Endothelial cell of umbilical vein (primary cell): ENCODE measurements at places on chromosomes 4 and X. TPM values are rescaled to one million over a fixed set of nuclear protein-coding genes. Genes with fewer than 3 reads are reported as not detected.
A peak's percentile ranks its signal among the peaks of the same experiment; 100 is the strongest.

DNA sequence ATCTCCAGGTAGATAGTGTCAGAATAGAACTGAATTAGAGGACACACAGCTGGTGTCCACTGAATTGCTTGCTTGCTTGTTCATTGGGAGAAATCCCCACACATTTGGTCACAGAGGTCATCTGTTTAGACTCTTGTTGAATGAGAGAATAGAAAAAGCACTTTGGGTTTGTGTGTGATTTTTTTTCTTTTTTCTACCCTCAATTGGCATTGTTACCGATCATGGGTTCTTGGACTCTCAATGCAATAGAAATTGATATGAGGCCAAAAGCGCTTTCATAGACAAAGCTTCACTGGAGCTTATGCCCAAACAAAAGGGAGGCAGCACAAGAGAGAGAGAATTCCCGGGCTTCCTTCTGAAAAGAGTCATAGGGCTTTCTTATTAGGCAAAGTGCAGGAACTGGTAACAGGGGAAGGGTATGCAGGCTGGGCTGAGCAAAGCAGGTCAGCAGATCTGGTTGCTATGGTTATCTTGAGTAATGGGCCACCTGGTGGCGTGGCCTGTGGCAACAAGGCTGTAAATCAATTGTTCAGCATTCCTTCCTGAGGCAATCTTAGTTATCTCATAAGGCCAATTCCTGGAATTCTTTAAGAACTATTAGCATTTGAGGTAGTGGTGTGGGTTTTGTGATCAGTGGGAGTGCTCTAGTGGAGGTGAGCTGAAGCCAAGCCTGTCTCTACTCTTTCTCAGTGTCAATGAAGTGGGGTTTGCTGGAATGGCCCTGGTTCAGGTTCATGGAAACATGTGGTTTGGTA lies 5.3 kb upstream of the GPR82 start:
- H3K36me3 ChIP-seq: no peaks in the 10 kb centered on the region
- no peaks in the 10 kb centered on the region for H3K27me3 ChIP-seq
- H3K4me1 ChIP-seq: no peaks in the 10 kb centered on the region
- no peak overlapping the region for H3K27ac ChIP-seq

The ZCCHC18 gene
- 2.5 and 2.7 TPM in 2 replicates for polyA plus RNA-seq

The IDS gene
- polyA plus RNA-seq: 42.9 and 44.0 TPM in 2 replicates

GRCh38 chrX:21490341-21490740 lies 116.1 kb downstream of the CNKSR2 start:
- DNase-seq: no peak
- peaks cover 7% of the 10 kb centered on the region for H3K4me1 ChIP-seq
- H3K27me3 ChIP-seq: no peaks in the 10 kb centered on the region
- H3K4me3 ChIP-seq: no peak overlapping the region

DNA sequence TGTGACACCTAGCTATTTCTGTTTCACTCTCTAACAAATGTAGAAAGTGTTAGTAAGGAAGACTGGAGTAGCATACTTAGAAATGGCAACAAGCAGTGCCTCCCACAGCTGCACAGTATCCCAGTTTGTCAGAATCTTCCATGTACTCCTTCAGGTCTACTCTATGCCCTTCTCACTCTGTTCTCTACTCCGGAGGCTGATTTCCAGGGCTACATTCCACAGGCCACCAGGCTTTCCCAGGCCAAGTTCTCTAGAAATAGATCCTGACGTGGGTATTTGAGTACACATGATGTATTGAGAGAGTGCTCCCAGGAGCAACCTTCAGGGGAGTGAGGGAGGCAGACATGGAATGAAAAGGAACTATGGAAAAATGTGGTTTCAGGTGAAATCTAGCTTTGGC lies 177.3 kb upstream of the GK2 start:
- no peak overlapping the region for H3K4me3 ChIP-seq
- H3K36me3 ChIP-seq: no peaks in the 10 kb centered on the region
- H3K27ac ChIP-seq: no peak overlapping the region
- no peaks in the 10 kb centered on the region for H3K27me3 ChIP-seq
- DNase-seq: no peak

The NOX1 gene
- not detected in 2 replicates for polyA plus RNA-seq

DNA sequence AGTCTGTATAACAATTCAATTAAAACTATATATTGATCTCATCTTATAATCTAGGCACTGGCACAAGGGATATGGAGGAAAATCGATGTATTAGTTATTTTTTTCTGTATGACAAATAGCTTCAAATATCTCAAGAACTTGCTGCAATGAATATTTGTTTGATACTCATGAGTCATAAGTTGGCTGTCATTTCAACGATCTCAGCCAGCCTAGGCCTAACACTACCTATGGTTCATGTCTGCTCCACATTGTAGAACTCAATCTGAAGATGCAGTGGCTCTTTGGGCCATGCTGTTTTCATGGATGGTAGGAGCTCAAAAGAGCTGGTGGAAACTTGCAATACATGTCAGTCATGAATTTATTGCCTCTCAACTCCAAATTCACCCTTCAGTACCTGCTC lies 44.7 kb downstream of the MAGEB17 start:
- H3K27me3 ChIP-seq: no peaks in the 10 kb centered on the region
- H3K4me1 ChIP-seq: no peaks in the 10 kb centered on the region
- no peak overlapping the region for H3K4me3 ChIP-seq
- no peak for DNase-seq

GRCh38 chr4:6608758-6609414 lies 31.6 kb upstream of the MRFAP1 start:
- peaks cover 14% of the 10 kb centered on the region for H3K36me3 ChIP-seq
- no peak for DNase-seq
- no peak overlapping the region for H3K4me3 ChIP-seq
- H3K27ac ChIP-seq: no peak overlapping the region
- H3K27me3 ChIP-seq: no peaks in the 10 kb centered on the region

GRCh38 chr4:3700736-3701135 lies 65.4 kb upstream of the ADRA2C start:
- no peaks in the 10 kb centered on the region for H3K36me3 ChIP-seq
- no peak overlapping the region for H3K27ac ChIP-seq

- H3K27ac ChIP-seq: no peak overlapping the region
- H3K27me3 ChIP-seq: no peaks in the 10 kb centered on the region
- H3K4me3 ChIP-seq: no peak overlapping the region
Observed at GRCh38 chr4:15982842-15983524, 20.0 kb upstream of the FGFBP2 start.

- H3K27me3 ChIP-seq: no peaks in the 10 kb centered on the region
- DNase-seq: no peak
- H3K4me1 ChIP-seq: no peaks in the 10 kb centered on the region
- H3K36me3 ChIP-seq: no peaks in the 10 kb centered on the region
- no peak overlapping the region for H3K27ac ChIP-seq
Observed at GRCh38 chr4:174401471-174402130, 117.9 kb downstream of the CEP44 start.

- H3K36me3 ChIP-seq: no peaks in the 10 kb centered on the region
- no peak within 1 kb of the TSS for H3K4me3 ChIP-seq
- DNase-seq: no peak
- no peaks in the 10 kb centered on the region for H3K27me3 ChIP-seq
Observed at GRCh38 chr4:155903453-155903852, at the start of gene TDO2. Gene TDO2 (plus strand): TSS chr4:155903696. CDS start chr4:155903759, 63 bp downstream.

DNA sequence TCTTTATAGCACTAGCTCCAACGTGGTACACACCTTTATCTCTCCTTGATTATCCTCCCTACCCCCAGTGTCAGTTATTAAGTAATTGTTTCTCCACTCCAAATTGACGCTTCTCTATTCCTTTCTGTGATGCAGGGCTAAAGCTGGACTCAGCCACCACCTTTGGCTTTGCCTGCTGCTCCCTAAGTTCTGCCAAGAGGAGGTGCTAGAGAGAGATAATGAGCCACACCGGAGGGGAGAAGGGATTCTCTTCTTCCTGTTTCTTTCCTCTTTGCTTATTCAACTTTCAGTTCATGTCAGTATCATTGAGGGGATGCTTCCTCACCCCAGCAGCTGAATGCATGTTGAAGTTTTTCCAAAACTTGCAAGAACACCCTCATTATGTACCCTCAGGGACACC lies 176.5 kb downstream of the GBA3 start:
- H3K27me3 ChIP-seq: no peaks in the 10 kb centered on the region
- H3K4me1 ChIP-seq: no peaks in the 10 kb centered on the region
- no peak for DNase-seq
- H3K27ac ChIP-seq: no peak overlapping the region
- no peak overlapping the region for H3K4me3 ChIP-seq

DNA sequence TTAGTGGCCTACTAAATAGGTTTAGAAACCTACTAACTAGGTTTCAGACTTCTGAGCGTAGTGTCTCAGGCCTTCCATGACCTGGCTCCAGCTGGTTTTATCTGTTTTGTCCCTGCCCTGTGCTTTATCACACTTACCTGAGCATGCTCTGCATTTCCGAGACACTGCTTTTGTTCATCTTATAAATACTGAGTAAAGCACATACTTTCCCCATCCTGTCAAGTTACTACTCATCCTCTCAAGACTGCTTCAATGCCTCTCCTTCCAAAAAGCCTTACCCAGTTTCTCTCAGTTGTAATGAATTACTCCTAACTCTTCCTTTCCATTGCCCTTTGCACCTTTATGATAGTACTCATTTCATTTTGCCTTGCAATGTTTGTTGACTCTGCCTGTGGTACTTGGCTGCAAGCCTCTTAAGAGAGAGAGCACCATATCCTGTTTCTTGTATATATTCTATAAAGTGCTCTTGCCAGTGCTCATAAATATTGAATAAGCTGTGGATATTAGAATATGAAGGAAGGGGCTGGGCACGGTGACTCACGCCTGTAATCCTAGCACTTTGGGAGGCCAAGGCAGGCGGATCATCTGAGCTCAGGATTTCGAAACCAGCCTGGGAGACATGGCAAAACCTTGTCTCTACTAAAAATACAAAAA lies 34.4 kb downstream of the SLAIN2 start:
- H3K4me1 ChIP-seq: peaks cover 13% of the 10 kb centered on the region
- no peaks in the 10 kb centered on the region for H3K27me3 ChIP-seq
- H3K4me3 ChIP-seq: peak overlapping the region; percentile 17
- peak overlapping the region; percentile 22 for H3K27ac ChIP-seq
- no peaks in the 10 kb centered on the region for H3K36me3 ChIP-seq

The FGA gene
- polyA plus RNA-seq: not detected in 2 replicates

The STOX2 gene
- polyA plus RNA-seq: 0.03 and 0.32 TPM in 2 replicates

The MND1 gene
- 0.32 and 0.66 TPM in 2 replicates for polyA plus RNA-seq

- DNase-seq: no peak
- no peak overlapping the region for H3K4me3 ChIP-seq
- H3K4me1 ChIP-seq: no peaks in the 10 kb centered on the region
- H3K27me3 ChIP-seq: no peaks in the 10 kb centered on the region
- no peaks in the 10 kb centered on the region for H3K36me3 ChIP-seq
Observed at GRCh38 chrX:105120463-105120862, 100.0 kb downstream of the TEX13A start.

DNA sequence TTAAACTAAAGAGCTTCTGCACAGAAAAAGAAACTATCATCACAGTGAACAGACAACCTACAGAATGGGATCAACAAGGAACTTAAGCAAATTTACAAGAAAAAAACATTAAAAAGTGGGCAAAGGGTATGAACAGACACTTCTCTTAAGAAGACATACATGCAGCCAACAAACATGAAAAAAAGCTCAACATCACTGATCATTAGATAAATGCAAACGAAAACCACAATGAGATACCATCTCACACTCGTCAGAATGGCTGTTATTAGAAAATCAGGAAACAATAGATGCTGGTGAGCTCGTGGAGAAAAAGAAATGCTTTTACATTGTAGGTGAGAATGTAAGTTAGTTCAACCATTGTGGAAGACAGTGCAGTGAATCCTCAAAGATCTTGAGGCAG lies 27.8 kb downstream of the PAPSS1 start:
- peaks cover 28% of the 10 kb centered on the region for H3K4me1 ChIP-seq
- H3K27me3 ChIP-seq: no peaks in the 10 kb centered on the region
- no peak overlapping the region for H3K27ac ChIP-seq

DNA sequence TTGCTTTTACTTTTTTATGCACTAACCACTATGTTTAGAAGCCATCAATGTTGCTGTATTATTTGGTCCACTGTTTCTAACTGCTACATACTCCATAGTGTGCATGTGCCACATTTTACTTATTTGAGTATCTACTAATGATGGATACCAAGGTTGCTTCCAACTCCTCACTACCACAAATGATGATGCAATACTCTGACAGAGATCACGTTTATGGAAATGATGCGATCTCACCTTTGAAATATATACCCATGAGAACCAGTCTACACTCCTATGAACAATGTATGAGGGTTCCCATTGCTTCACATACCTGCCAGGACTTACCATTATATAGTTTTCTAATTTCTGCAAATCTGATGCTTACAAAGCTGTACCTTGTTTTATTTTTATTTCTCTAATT lies 44.2 kb downstream of the HUWE1 start:
- DNase-seq: no peak
- H3K27me3 ChIP-seq: no peaks in the 10 kb centered on the region
- no peak overlapping the region for H3K27ac ChIP-seq
- H3K36me3 ChIP-seq: peaks cover 2% of the 10 kb centered on the region

DNA sequence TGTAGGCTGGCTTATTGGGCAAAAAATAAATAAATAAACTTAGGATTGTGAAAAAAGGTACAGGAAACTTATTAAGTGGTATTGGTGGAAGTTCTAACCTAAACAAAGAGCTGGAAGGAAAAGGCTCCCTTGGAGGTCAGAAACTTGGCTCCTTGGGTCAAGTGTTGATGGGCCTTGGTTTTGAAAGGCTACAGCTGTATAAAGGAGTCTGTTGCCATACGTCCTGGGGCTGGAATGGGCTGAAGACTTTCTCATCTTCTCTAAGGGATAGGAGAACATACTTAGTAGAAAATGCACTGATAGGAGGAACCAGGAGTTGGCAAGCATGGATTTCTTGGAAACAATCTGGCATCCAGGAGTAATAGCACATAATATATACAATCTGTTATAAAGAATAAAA lies 56.6 kb downstream of the PDLIM5 start:
- H3K36me3 ChIP-seq: peaks cover 2% of the 10 kb centered on the region
- no peak for DNase-seq
- H3K27ac ChIP-seq: no peak overlapping the region
- H3K4me1 ChIP-seq: peaks cover 21% of the 10 kb centered on the region
- H3K27me3 ChIP-seq: no peaks in the 10 kb centered on the region
- H3K4me3 ChIP-seq: no peak overlapping the region

The NAA15 gene
- 3.2 and 4.5 TPM in 2 replicates for polyA plus RNA-seq

DNA sequence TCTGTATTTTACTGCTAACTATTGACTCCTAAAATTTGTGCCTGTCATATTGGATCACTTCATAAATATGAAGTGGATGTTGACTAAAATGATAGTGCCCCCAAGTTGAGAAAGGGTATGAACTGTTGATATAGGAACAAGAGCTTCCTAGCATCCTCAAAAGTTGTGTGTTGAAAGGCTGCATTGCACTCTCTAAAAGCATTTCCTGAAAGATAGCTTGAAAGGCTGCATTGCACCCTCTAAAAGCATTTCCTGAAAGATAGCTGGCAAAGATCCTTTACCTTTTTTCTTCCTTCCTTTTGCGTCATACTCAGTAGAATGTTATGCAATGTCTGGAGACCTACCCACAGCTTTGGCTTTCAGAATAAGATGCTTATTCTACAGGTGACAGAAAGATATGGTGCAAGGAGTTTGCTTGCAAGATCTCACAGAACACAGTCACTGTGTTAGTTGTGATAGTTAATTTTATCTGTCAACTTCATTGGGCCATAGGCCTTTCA lies 274.6 kb upstream of the GALNTL6 start:
- H3K4me1 ChIP-seq: no peaks in the 10 kb centered on the region
- DNase-seq: no peak
- no peak overlapping the region for H3K4me3 ChIP-seq
- H3K36me3 ChIP-seq: no peaks in the 10 kb centered on the region
- no peak overlapping the region for H3K27ac ChIP-seq
